CD4-positive, alpha-beta T cell treated with Interleukin-1 beta for 1 hour (primary cell): ENCODE measurements at places on chromosomes 12 and 14.

- no peak for DNase-seq
Measured at GRCh38 chr14:52333108-52333507, 19.0 kb downstream of the PTGER2 start.

DNA sequence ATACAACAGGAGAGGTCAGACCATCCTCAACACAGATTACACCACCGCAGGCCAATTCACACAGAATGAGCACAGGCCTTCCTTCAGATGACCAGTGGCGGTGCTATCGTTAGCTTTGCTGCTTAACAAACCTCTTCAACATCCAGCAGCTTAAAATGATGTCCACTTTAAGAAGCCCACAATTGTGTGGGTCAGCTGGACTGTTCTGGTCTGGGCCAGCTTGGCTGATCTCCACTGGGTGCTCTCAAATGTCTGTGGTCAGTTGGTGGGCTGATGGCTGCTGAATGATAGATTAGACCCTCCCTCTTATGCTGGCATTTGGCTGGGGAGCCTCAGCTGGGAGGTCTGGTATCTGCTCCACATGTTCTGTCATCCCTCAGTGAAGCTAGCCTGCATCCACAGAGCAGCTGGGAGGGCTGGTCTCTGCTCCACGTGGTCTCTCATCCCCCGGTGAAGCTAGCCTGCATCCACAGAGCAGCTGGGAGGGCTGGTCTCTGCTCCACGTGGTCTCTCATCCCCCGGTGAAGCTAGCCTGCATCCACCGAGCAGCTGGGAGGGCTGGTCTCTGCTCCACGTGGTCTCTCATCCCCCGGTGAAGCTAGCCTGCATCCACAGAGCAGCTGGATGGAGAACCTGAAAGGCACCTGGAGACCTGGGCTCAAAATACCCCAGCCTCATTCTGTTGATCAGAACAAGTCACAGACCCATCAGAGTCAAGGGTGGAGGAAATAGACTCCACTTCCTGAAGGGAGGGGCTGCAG, 203.6 kb upstream of the DIO3 start:
- no peak for DNase-seq

DNA sequence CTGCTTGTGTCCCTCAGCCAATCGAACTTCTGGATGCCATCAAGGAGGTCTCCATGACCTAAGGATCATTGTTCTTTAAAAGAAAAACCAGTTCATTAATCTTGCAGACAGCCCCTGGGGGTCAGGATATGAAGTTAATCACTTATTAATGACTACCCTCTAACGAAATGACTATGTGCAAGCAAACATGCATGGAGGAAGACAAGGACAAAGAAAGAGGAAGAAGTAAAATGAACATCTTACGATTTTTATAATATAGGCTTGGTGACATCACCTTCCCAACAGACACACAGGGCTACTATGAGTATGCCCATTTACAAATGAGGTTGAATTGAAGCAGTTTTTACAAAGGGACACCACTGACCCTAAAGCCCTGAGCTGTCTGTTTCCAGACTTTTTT, 111.1 kb upstream of the AMIGO2 start:
- no peak for DNase-seq

DNA sequence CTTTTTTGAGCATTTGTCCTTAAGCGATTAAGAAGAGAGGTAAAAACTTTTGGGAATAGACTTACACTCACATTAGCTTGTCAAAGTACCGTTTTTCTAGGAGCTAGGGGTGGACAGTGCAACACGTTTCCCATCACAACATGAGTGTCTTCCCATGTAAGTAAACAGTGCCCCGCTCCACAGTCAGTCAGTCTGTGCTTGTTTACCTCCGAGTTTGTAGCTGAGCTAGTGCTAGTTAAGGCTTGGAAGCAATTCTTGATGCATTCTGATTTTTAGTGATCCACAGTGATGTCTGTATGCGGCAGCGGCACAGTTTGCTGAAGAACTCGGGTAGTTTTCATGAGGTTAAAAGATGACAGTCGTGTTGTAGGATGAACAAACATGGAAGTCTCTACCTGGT, 941 bp downstream of the ZDHHC17 start:
- DNase-seq, result peak; percentile 10

DNA sequence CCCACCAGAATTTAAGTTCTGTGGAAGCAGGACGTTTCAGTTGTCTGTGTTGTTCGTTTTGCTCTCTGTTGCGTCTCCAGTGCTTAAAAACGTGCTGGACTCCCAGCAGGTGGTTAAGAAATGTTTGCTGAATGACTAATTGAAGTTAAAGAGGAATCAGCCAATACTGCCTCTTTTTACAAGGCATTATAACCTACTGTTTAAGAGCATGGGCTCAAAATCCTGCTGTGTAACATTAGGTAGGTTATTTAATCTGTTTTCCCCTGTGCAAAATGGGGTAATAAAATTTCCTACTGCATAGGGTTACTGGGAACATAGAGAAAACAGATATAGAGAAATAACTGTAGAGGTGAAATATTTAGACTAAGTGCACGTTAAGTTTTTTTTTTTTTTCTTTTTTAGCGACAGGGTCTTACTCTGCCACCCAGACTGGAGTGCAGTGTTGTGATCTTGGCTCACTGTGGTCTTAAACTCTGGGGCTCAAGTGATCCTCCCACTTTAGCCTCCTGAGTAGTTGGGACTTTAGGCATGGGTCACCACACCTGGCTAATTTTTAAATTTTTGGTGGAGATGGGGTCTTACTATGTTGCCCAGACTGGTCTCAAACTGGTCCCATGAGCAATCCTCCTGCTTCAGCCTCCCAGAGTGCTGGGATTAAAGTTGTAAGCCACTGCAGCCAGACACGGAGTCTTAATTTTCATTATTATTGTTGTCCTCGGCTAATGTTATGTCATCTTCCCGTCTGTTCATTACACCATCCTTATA, 139.4 kb upstream of the PRICKLE1 start:
- DNase-seq, result no peak

- no peak for DNase-seq
Measured at GRCh38 chr12:94863321-94864035, 140.0 kb downstream of the NDUFA12 start.
